Caco-2 (cell line): ENCODE measurements at places on chromosomes 3 and 15. TPM values are rescaled to one million over a fixed set of nuclear protein-coding genes. Genes with fewer than 3 reads are reported as not detected.

Gene OR5K2
- total RNA-seq: not detected in 2 replicates

DNA sequence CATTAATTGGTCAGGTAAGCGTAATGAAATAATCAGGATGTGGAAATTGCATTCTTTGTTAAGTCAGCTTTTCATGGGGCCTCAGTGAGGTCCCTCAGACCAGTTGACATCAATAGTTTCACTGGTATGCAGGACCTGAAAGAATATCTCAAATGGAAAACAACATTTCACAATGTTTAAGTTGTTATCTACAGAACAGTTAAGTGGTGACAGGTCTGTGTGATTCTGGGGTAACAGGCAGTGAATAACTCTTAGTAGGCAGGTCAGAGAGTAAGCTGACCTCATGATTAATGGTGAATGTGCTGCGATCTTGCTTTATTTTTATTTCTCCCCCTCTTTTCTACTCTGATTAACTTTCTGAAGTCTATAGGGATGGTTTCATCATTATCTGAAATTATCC is 28.9 kb upstream of the ACP3 start:
- no peak for DNase-seq
- H3K4me1 ChIP-seq: peaks cover 21% of the 10 kb centered on the region
- no peaks in the 10 kb centered on the region for H3K27me3 ChIP-seq
- H3K36me3 ChIP-seq: no peaks in the 10 kb centered on the region

Gene ALG1L2
- 1.0 and 1.6 TPM in 2 replicates for total RNA-seq

Gene CGNL1
- 8.3 and 9.4 TPM in 2 replicates for total RNA-seq

Gene SLC2A2
- total RNA-seq: 4.0 and 4.6 TPM in 2 replicates

DNA sequence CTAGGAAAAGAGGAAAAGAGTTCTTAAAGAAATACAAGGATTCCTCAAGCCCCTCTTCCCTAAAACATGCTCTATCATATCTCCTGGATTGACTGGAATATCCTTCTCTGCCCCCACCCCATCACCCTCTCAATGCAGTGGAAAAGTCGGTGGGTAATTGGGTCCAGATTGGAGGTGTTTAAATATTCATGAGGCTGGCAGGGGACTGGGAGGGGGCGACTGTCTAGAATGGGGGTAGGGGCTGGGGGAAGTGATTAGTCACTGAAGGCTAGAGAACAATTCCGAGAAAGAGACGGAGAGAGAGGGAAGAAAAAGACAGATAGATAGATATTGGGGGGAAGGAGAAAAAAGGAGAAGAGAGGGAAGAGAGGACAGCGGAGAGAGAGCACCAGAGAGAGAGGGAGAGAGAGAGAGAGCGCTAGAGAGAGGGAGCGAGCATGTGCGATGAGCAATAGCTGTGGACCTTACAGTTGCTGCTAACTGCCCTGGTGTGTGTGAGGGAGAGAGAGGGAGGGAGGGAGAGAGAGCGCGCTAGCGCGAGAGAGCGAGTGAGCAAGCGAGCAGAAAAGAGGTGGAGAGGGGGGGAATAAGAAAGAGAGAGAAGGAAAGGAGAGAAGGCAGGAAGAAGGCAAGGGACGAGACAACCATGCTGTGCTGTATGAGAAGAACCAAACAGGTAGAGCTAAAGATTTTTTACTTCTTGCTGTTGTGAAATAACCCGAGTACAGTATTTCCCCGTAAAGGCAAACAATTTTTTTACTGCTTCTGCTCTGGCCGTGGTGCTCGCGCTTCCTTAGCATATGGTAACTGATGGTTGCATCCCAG is at the start of gene GAP43:
Gene GAP43, plus strand, starts transcription at position 467 of the 825 bp plus-strand sequence. Its CDS starts 180 bp downstream, at position 647.
- DNase-seq: no peak
- no peaks in the 10 kb centered on the region for H3K36me3 ChIP-seq

DNA sequence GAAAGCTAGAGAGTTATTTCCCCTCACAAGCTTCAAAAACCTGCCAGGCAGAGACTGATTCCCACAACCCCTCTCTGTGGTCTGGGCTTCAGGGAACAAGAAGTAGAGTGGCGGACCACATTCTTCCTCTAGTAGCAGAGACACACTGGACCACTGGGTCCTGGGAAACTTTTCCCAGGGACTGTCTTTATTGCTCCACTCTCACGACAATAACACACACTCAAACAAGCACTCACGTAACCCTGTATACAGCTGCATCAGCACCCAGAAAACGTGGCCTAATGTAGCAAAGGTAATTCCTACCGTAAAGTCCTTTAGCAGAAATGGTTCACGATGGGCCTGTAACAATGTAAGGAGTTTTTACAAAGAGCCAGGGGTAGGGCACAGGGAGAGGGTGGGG is 27.6 kb downstream of the CPOX start:
- no peak overlapping the region for H3K27ac ChIP-seq
- H3K4me3 ChIP-seq: no peak overlapping the region
- H3K36me3 ChIP-seq: no peaks in the 10 kb centered on the region
- no peak for DNase-seq
- no peaks in the 10 kb centered on the region for H3K4me1 ChIP-seq

DNA sequence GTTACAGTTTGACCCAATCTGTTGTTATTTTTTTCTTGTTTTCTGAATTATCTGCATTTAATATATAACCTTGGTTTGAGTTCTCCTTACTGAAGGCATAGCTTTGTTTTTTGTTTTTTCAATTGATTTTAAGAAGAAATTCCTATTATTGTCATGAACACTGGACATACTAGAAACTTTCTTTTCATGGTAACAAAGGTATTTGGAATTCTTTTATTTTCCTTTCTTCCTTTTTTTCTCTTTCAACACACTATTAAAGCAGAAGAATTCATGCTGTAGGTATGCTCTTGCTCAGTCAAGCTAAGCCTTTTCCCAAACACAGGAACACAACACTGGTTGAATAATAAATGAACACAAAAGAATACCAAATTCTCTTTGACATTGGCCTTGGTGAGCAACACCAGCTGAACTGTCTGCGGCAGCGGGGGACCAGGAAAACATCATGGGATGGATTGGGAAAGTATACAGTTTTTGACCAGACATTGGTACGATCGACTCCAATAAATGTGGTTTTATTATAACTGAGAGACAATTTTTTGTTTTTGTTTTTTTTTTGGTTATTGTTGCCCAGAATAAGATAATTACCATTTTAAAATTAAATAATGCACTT is 23.1 kb downstream of the U2SURP start:
- DNase-seq: no peak
- no peak overlapping the region for H3K27ac ChIP-seq
- H3K36me3 ChIP-seq: no peaks in the 10 kb centered on the region; the same call in 1 of the 2 replicates

- peaks cover 7% of the 10 kb centered on the region; the same call in 1 of the 2 replicates for H3K4me1 ChIP-seq
- H3K27me3 ChIP-seq: no peaks in the 10 kb centered on the region
- no peak overlapping the region for H3K4me3 ChIP-seq
- H3K36me3 ChIP-seq: no peaks in the 10 kb centered on the region
- H3K27ac ChIP-seq: no peak overlapping the region
- no peak for DNase-seq
These were observed 51.0 kb upstream of the TP63 start for GRCh38 chr3:189580190-189580589.

DNA sequence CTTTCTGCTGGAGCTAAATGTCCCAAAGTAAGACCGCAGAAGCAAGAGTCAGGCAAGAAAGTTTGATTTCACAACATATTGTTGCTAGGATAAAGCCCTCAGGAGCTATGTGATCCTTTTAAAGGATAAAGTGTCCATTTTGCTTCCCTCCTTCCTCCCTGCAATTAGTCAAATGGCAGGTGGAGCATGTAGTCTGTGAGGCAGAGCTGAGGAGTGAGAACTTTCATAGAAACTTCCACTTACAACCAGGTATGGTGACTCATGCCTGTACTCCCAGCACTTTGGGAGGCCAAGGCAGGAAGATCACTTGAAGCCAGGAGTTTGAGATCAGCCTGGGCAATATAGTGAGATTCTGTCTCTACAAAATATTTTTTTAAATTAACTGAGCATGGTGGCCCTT is 25.2 kb upstream of the RHCG start:
- H3K4me1 ChIP-seq: no peaks in the 10 kb centered on the region
- H3K27ac ChIP-seq: no peak overlapping the region
- H3K4me3 ChIP-seq: no peak overlapping the region
- H3K27me3 ChIP-seq: no peaks in the 10 kb centered on the region
- H3K36me3 ChIP-seq: no peaks in the 10 kb centered on the region

Gene ATRIP
- 14.4 and 15.9 TPM in 2 replicates for total RNA-seq

DNA sequence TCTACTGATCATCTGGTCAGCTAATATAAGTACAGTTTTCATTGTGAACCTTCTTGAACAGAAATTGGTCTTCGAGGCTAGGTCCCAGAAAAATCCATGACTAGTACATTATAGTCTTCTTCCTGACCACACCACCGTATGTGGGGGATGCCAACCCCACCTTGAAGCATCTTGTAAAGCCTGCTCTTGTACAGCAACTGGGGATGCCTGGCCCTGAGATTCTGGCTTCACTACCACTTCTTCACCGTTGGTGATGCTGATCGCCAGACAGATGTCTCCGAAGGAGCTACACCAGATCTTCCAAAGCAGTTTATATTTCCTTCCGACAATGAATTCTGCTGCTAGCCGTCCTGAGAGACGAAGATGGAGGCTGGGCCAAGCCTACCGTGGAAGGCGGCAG is 238.3 kb downstream of the CDIN1 start:
- no peak overlapping the region for H3K4me3 ChIP-seq
- no peaks in the 10 kb centered on the region for H3K36me3 ChIP-seq
- H3K4me1 ChIP-seq: no peaks in the 10 kb centered on the region
- DNase-seq: no peak
- no peaks in the 10 kb centered on the region for H3K27me3 ChIP-seq
